ENCODE measurements at places on chromosomes 7 and 10. TPM values are rescaled to one million over a fixed set of nuclear protein-coding genes. Genes with fewer than 3 reads are reported as not detected.

MSMB gene
- total RNA-seq = not detected

CLEC5A gene
- total RNA-seq = not detected

KMT2E gene
- 38.2 TPM for total RNA-seq

AOC1 gene
- not detected for total RNA-seq

AKR1C2 gene
- total RNA-seq = 74.6 TPM

PDCD4 gene
- 36.8 TPM for total RNA-seq

SRGN gene
- 3.9 TPM for total RNA-seq

FRMPD2 gene
- total RNA-seq = 0.02 TPM

TRPV5 gene
- total RNA-seq = not detected

USP6NL gene
- total RNA-seq = 9.6 TPM

DKK1 gene
- 31.2 TPM for total RNA-seq

HOXA11 gene
- total RNA-seq = 0.52 TPM

- no peak for DNase-seq
Measured at GRCh38 chr7:116429986-116430619, 69.4 kb upstream of the CAV2 start.

- DNase-seq = no peak
Measured at GRCh38 chr10:79387466-79387973, 40.3 kb downstream of the PPIF start.

- DNase-seq = no peak
Measured at GRCh38 chr7:30521532-30521931, 16.9 kb upstream of the GGCT start.

DNA sequence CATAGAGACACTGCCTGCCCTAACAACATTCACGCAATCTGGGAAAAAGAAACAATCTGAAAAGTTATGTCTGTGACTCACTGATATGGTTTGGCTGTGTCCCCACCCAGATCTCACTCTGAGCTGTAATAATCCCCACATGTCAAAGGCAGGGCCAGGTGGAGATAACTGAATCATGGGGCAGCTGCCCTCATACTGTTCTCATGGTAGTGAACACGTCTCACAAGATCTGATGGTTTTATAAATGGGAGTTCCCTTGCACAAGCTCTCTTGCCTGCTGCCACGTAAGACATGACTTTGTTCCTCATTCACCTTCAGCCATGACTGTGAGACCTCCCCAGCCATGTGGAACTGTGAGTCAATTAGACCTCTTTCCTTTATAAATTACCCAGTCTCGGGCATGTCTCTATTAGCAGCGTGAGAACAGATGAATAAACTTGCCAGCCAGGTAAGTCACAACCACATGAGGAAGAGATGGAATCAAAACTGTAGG is 341.5 kb upstream of the AOAH start:
- DNase-seq = peak; percentile 51

DNA sequence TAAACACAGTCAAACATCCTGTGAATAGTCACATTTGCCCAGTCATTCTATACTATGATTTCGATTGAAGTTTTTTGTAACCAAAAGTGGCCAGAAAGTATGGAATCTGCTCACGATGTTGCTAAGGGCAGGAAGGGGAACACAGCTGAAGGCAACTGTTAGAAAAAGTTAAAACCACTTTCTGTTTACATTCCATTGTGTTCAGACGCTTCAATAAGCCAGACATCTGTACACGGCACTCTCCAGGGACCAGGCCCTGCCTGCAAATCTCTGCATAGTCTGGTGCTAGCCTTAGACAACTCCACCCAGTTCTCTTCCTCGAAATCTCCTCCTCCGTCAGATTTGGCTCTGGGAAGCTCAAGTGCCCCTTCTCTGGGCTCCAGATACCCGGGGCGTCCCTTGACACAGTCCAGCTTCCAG is 17.1 kb upstream of the TMEM120A start:
- peak; percentile 88 for DNase-seq

DNA sequence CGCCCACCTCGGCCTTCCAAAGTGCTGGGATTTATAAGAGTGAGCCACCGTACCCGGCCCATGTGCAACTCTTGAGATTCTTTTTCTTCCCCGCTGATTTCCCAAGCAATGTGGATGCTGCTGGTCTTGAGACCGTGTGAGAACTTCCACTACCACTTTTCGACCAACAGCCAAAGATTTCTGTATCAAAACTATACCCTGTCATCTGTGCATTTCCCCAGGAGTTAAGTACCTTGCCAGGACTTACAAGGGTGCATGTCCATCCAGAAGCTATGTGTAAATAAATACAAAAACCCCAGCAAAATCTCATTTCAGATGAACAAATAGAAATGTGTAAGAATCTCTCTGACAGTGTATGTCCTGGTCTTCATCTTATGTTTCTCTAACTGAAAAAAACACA is 9.9 kb upstream of the GALNT11 start:
- DNase-seq = no peak

- DNase-seq = no peak
Measured at GRCh38 chr7:131329176-131329570, 1.5 kb downstream of the MKLN1 start.

GRCh38 chr7:28973591-28973990 is 15.5 kb upstream of the TRIL start:
- DNase-seq = no peak

DNA sequence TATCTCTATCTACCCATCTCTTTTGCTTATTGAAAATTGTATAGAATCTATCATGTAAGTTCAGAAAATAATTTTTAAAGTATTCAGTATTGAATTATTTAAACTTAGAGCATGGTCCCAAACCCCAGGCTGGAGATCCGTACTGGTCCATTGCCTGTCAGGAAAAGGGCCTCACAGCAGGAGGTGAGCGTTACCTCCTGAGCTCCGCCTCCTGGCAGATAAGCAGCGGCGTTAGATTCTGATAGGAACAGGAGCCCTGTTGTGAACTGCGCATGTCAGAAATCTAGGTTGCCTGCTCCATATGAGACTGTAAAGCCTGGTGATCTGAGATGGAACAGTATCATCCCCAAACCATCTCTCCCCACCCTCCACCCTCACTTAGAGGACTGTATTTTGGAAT is 266.0 kb upstream of the CNTNAP2 start:
- DNase-seq = no peak

DNA sequence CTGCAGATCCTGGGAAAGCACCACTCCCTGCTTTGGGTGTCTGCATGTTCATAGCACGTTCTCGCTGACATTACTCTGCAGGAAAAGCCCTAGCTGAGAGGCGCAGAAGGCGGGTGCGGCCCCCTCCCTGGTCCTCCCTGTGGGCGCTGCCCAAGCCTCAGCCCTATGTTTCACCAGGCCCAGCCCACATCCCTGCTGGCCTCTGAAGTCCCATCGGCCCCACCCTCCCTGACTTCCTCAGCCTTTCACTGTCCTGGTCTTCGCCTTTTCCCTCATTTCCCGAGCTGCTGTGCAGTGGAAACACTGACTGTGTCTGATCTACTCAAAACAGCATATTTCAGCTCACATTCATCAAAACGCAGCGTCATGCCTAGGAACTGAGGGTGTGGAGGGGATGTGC is 36.3 kb upstream of the DIP2C start:
- DNase-seq = no peak

DNA sequence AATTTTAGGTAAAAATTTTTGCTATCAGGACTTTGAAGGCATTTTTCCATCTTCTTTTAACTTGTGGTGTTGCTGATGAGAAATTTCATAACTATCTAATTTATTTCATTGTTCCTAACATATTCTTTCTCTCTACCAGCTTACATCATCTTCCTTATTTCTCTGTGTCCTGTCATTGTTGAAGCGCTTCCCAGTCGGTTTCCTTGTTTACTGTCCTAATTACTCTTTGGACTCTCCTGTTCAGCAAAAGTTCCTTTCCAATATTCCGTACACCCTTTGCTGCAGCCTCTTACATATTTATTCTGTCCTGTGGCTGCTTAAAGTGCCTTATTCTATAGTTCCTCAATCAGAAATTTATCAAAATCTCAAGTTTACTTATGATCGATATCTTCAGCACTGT is 609.0 kb upstream of the FZD8 start:
- DNase-seq = no peak

DNA sequence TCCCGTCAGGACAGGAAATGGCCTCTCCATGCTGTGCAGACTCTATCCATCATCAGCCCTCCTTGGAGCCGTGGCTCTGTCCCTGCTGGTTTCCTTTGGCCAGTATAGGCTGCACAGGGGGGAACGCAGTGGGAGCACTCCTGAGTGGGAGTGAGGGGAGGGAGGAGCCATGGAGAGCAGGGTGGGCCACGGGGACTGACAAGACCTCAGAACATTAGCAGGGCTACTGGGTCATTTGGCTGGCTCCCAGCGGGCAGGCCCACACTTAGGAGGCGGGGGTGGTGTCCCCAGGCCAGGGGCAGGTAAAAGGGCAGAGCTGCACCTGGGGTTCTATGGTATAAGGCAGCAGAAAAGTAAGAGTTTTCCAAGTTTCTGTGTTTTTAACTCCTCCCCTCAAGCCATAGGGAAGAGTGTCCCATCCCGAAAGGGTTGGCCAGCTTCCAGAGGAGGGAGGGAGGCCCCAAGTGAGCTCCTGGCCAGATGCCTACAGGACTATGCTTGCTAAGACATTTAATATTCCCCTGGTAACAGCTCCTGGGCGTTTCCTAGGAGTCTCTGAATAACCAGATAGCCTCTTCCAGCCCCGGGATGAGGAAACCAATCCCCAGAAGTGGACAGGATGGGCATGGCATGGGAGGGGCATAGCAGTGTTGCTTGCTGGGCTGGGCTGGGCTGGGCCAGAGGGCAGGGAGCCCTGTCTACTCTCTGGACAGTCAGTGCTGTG is 5.5 kb upstream of the OPN4 start:
- peak; percentile 83 for DNase-seq

GRCh38 chr10:60742512-60742911 is 35.8 kb upstream of the CDK1 start:
- DNase-seq = no peak

GRCh38 chr7:158603773-158604755 is 16.4 kb upstream of the PTPRN2 start:
- no peak for DNase-seq

DNA sequence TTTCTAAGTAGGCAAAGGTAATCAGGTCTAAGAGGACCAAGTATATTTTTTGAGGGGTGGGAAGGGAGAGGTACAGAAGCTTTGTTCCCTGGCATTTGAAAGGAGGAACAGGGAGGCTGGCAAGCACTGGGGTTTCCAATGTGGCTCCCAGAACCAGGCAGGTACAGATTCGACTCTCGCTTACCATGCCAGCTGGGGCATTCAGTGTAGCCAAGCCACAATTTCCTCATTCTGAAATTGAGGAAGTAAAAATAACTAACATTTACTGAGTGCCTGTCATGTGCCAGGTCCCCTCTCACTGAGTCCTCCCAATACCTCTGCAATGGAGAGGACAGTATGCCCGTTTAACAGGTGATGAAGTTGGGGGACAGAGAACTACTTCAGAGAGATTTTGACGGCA is 45.9 kb upstream of the BET1 start:
- no peak for DNase-seq

DNA sequence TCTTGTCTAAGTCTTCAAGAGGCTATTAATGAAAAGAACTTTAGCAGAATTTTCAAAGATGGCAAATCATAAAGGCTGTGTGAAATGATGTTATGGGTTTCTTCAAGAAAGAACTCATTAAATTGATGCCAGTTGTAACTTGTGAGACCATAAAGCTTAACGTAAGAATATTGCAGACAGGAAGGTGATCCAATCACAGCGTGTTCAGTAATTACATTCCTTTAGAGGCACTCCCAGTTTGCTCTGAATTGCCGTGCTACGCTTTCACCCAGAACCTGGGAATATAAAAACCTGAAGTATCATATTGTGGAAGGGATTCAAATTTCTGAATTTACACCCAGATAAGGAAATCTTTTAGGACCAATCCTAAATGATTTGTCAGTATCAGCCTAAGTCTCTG is 64.1 kb upstream of the ITGB1 start:
- no peak for DNase-seq

DNA sequence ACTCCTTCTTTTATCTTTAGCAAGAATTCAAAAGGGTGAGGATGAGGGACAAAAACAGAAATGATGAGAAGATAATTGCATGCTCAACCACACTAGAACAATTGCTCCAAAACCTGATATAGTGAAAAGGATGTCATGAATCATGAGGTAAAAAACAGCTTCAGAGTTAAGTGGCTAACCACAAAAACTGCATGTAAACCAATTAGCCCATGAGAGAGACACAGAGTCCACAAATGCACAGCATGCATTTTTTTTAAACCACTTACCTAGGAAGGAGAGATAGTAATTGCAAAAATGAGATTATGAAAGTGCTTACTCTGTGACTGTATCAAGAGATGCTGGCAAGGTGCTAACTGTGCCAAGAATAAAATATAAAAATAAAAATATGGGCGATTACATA is 132.9 kb downstream of the MBL2 start:
- DNase-seq = peak; percentile 42

DNA sequence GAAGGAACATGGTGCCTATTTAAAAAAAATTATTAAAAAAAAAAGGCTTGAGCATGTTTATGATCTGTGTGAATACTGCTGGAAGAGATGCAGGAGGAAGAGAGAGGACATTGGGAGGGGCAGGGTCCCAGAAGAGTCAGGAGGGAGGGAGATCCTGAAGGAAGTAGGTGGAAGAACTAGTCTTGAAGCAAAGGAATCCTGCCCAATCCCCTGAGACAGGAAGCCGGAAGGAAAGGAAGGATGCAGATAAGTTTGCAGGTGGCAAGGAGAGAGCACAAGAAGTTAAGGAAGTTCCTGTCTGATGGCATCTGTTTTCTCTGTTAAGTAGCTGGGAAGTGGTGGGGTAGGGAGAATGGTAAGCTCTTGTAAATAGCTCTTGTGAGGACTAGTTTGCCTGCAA is 318.5 kb downstream of the DOCK4 start:
- no peak for DNase-seq

- peak; percentile 80 for DNase-seq
Measured at GRCh38 chr10:114684822-114685209, 26.7 kb upstream of the ABLIM1 start.

GRCh38 chr7:17031906-17032551 is 150.2 kb upstream of the AGR3 start:
- no peak for DNase-seq

DNA sequence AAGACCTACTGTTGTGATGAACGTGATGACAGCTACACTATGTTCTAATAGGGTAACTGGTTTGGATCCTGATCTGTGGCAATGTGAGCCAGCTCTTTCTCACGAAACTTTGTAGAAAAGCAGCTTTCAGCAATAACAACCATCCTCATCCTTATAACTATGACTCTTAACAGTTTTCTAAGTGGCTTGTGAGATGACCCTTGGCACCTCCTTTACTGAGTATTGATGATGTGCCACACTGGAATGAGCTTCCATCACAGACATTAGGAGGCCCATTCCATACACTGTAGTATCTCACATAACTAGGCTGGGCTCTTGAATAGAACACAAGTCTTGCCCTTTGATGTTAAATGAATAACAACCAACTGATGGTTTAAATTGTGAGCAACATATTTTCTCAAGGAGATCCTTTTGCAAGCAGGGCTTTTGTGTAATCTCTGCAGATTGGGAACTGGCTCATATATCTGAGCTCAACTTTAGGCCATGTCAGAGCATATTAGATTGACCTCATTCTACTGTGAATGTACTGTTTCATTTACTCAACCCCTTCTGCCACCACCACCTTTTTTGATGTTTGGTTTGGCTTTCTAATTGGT is 46.4 kb downstream of the MYPN start:
- no peak for DNase-seq

- DNase-seq = no peak
Measured at GRCh38 chr7:150980663-150981062, 2.5 kb upstream of the KCNH2 start.

Data from H4 (cell line).